ENCODE measurements at places on chromosomes 3 and 15.
A peak's percentile ranks its signal among the peaks of the same experiment; 100 is the strongest.

DNA sequence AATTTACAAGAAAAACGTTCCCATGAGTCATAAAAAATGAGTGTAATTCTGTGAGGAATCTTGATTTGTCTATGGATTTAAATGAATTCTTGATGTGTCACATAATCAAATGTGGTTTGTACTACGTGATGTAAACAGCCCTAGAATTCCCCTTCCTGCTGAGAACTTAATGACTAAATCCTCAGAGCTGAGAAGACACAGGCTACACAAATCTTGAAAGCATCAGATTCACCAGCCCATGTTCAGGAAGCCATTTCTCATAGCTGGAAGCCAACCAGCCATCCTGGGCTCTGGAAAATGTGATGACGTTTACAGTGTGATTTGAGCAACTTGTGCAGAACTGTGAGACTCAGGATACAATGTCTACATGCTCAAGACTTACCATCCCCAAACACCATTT lies 193.7 kb upstream of the MME start:
- H3K27ac ChIP-seq, result no peak overlapping the region
- no peak overlapping the region for H3K4me3 ChIP-seq
- DNase-seq, result no peak
- no peaks in the 10 kb centered on the region for H3K36me3 ChIP-seq
- no peaks in the 10 kb centered on the region for H3K27me3 ChIP-seq
- no peaks in the 10 kb centered on the region for H3K4me1 ChIP-seq

- no peak for DNase-seq
- H3K4me3 ChIP-seq, result no peak overlapping the region
- H3K4me1 ChIP-seq, result peaks cover 12% of the 10 kb centered on the region
- H3K27me3 ChIP-seq, result peaks cover 5% of the 10 kb centered on the region
Observed at GRCh38 chr15:82079736-82080135, 33.9 kb upstream of the MEX3B start.

DNA sequence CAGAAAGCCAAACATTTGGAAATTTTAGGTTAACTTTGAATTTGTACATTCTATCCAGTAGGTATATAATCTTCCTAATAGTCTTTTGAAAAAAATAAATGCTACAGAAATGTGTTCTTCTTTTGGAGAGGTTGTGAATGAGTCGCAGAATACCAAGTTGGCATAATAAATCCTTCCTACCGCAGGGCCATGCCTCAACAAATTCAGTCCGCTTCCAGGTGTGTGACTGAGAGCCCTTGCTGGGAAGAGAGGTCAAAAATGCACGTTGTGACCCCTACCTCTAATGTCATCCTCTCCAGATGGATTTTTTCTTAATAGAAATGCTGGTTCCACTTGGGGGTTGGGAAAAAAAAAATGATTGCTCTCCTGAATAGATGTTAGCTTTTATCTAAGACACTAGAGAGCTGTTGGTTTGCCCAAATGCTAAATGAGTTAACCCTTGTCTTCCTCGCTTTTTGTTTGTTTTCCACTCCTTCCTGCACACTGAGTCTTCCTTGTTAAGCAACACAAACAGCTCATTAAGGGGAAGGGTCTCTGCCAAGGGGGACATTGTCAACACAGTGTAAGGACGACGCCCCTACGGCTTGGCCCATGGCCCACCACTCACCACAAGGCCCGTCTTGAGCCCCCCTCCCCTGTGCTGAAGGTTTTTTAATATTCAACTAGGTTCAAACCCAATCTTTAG lies 33.9 kb downstream of the RLBP1 start:
- no peaks in the 10 kb centered on the region for H3K4me1 ChIP-seq
- H3K4me3 ChIP-seq, result no peak overlapping the region
- H3K27ac ChIP-seq, result no peak overlapping the region
- DNase-seq, result no peak
- H3K36me3 ChIP-seq, result peaks cover 8% of the 10 kb centered on the region

DNA sequence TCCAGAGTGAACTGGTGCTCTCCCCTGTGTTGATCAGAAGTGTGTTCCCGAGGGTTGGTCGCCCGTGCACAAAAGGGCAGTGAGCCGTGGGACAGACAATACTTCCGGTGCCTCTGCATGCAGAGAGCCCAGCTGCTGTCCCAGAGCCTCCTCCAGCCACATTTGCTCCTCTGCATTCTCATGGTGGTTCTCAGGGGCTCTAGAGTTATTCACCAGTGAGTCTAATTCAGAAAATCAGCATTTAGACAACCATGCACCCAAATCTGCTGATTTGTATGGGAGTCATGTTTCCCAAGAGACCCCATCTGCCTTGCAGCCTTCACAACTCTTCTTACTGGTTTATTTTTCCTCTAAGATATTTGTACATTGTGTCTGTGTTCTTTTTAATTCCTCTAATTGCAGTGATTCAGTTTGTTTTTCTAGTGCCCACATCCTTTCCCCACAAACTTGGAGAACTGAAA lies 107.0 kb upstream of the SPRED1 start:
- H3K4me3 ChIP-seq, result no peak overlapping the region
- H3K27ac ChIP-seq, result no peak overlapping the region
- peaks cover 8% of the 10 kb centered on the region for H3K36me3 ChIP-seq
- H3K4me1 ChIP-seq, result no peaks in the 10 kb centered on the region
- no peak for DNase-seq

- H3K36me3 ChIP-seq, result no peaks in the 10 kb centered on the region
- DNase-seq, result no peak
- H3K27me3 ChIP-seq, result peaks cover 18% of the 10 kb centered on the region
- no peak overlapping the region for H3K27ac ChIP-seq
Observed at GRCh38 chr3:72595927-72596610, 252.2 kb downstream of the SHQ1 start.

GRCh38 chr3:48466386-48467109 lies 20.0 kb downstream of the ATRIP start:
- no peak overlapping the region for H3K4me3 ChIP-seq
- H3K36me3 ChIP-seq, result peaks cover 17% of the 10 kb centered on the region
- DNase-seq, result no peak
- H3K27me3 ChIP-seq, result no peaks in the 10 kb centered on the region
- H3K4me1 ChIP-seq, result peaks cover 19% of the 10 kb centered on the region

- no peaks in the 10 kb centered on the region for H3K36me3 ChIP-seq
- no peak overlapping the region for H3K4me3 ChIP-seq
- H3K4me1 ChIP-seq, result no peaks in the 10 kb centered on the region
Observed at GRCh38 chr3:79326642-79327041, 441.2 kb downstream of the ROBO1 start.

- H3K27ac ChIP-seq, result peak overlapping the region; percentile 68
- peaks cover 9% of the 10 kb centered on the region for H3K4me1 ChIP-seq
- peaks cover 14% of the 10 kb centered on the region for H3K36me3 ChIP-seq
- no peak overlapping the region for H3K4me3 ChIP-seq
- no peak for DNase-seq
- no peaks in the 10 kb centered on the region for H3K27me3 ChIP-seq
Observed at GRCh38 chr15:50209809-50210208, 27.8 kb downstream of the SLC27A2 start.

DNA sequence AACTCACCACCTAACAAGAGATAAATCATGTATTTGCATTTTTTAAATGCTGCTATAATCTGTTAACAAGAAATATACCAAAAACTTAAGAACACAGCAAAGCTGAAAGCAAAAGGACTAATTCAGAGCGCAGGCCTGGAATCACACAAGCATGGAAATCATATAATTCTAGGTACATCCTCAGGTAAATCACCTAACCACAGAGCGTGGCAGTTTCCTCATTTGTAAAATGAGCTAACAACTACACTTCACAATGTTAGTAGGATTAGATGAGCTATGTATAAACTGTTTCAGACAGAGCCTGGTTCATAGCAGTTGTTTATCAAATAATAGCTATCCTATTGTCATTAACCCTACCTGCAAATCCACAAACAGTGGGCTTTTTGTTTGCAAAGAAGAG lies 146.4 kb downstream of the ERC2 start:
- peaks cover 30% of the 10 kb centered on the region for H3K4me1 ChIP-seq
- H3K27me3 ChIP-seq, result no peaks in the 10 kb centered on the region
- H3K4me3 ChIP-seq, result no peak overlapping the region
- no peak overlapping the region for H3K27ac ChIP-seq
- no peaks in the 10 kb centered on the region for H3K36me3 ChIP-seq
- DNase-seq, result no peak

DNA sequence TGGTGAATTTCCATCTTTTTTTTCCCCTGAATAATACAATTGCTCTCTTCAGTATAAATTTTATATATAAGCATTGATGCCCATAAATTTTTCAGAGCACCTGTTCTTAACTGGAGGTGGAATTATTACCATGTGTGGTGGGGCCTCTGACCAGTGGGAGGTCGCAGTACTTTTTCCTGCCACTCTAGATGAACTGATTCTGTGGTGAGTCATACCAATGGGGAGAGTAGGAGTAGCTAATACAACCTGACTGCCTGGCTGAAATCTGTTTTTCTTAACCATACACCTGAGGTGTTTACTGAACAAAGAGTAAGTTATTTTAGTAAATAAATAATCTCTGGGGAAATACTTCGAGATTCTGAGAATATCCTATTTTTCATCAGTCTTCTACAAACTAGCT lies 67.2 kb downstream of the UNC13C start:
- no peak overlapping the region for H3K4me3 ChIP-seq
- DNase-seq, result no peak
- H3K27ac ChIP-seq, result no peak overlapping the region
- H3K4me1 ChIP-seq, result no peaks in the 10 kb centered on the region
- no peaks in the 10 kb centered on the region for H3K27me3 ChIP-seq

DNA sequence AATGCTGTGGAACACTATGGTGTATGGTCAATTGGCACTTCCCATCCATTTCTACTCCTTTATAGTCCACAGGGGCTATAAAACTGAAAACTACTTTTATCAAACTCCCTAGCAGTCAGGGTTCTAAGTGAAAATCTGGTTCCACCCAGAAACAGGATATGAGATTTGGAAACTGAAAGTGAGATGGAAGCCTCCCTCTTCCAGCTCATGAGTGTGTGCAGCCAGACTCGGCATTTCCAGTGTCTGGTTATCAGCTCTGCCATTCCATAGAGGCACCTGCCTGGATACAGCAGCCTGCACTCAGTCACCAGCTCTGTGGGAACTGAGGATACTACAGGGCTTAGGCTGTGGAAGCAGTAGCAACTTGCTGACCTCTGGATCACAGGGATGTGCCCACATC lies 14.7 kb upstream of the PLA2G4F start:
- H3K27ac ChIP-seq, result no peak overlapping the region
- H3K4me1 ChIP-seq, result no peaks in the 10 kb centered on the region
- no peaks in the 10 kb centered on the region for H3K27me3 ChIP-seq
- H3K36me3 ChIP-seq, result peaks cover 50% of the 10 kb centered on the region
- DNase-seq, result no peak

- H3K4me1 ChIP-seq, result peaks cover 43% of the 10 kb centered on the region
- H3K4me3 ChIP-seq, result peak overlapping the region; percentile 22
- H3K36me3 ChIP-seq, result peaks cover 3% of the 10 kb centered on the region
- H3K27me3 ChIP-seq, result peaks cover 36% of the 10 kb centered on the region
- no peak for DNase-seq
Observed at GRCh38 chr15:92651877-92652575, 3.5 kb downstream of the FAM174B start.

- H3K27ac ChIP-seq, result no peak overlapping the region
- H3K4me1 ChIP-seq, result peaks cover 4% of the 10 kb centered on the region
- H3K27me3 ChIP-seq, result peaks cover 8% of the 10 kb centered on the region
- peaks cover 4% of the 10 kb centered on the region for H3K36me3 ChIP-seq
- no peak for DNase-seq
Observed at GRCh38 chr15:67762610-67763368, 62.5 kb upstream of the SKOR1 start.

DNA sequence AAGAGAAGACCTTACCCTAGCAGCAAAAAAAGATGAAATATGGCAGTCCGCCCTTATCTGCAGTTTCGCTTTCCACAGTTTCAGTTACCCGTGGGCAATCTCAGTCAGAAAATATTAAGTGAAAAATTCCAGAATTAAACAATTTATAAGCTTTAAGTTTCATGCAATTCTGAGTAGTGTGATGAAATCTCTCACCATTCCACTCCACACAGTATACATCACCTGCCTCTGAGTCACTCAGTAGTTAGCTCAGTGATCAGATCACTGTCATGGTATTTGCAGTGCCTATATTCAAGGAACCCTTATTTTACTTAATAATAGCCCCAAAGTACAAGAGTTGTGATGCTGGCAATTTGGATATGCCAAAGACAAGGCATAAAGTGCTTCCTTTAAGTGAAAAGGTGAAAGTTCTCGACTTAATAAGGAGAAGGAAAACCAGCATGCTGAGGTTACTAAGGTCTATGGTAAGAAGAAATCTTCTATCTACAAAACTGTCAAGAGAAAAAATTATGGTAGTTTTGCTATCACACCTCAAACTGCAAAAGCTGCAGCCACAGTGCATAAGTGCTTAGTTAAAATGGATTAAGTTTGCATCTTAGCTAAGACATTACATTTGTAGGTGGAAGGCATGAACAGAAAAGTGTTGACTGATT lies 48.1 kb downstream of the HSPBAP1 start:
- peaks cover 49% of the 10 kb centered on the region for H3K36me3 ChIP-seq
- no peak overlapping the region for H3K27ac ChIP-seq
- DNase-seq, result no peak

- H3K4me1 ChIP-seq, result peaks cover 30% of the 10 kb centered on the region
- peak overlapping the region; percentile 99 for H3K27ac ChIP-seq
- H3K27me3 ChIP-seq, result no peaks in the 10 kb centered on the region
- H3K36me3 ChIP-seq, result peaks cover 3% of the 10 kb centered on the region
- peak overlapping the region; percentile 95 for H3K4me3 ChIP-seq
Observed at GRCh38 chr3:66038384-66038725, 363 bp downstream of the MAGI1 start.

DNA sequence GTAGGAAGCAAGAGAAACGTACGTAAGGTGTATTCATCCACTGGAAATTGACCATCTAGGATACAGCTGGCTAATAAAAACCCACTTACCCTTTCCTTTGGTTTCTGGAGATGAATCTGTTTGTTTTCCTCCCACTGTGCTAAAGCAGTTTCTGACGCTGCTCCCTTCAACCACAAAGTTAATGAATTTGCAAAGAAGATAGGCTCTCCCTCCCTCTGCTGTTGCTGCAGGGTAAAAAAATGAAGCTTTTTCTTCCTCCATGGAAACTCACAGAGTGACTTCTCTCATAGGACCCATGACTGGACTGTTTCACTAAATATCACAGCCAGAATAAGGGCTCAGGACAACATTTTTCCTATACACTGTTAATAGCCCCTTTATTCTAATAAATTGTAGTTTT lies 172.1 kb upstream of the LRRN1 start:
- H3K36me3 ChIP-seq, result no peaks in the 10 kb centered on the region
- no peak for DNase-seq
- H3K27ac ChIP-seq, result no peak overlapping the region
- H3K4me1 ChIP-seq, result peaks cover 14% of the 10 kb centered on the region
- H3K4me3 ChIP-seq, result no peak overlapping the region

Data from mesothelial cell of epicardium (in vitro differentiated cells).